ENCODE measurements at places on chromosomes 16 and 17. TPM values are rescaled to one million over a fixed set of nuclear protein-coding genes. Genes with fewer than 3 reads are reported as not detected.

DNA sequence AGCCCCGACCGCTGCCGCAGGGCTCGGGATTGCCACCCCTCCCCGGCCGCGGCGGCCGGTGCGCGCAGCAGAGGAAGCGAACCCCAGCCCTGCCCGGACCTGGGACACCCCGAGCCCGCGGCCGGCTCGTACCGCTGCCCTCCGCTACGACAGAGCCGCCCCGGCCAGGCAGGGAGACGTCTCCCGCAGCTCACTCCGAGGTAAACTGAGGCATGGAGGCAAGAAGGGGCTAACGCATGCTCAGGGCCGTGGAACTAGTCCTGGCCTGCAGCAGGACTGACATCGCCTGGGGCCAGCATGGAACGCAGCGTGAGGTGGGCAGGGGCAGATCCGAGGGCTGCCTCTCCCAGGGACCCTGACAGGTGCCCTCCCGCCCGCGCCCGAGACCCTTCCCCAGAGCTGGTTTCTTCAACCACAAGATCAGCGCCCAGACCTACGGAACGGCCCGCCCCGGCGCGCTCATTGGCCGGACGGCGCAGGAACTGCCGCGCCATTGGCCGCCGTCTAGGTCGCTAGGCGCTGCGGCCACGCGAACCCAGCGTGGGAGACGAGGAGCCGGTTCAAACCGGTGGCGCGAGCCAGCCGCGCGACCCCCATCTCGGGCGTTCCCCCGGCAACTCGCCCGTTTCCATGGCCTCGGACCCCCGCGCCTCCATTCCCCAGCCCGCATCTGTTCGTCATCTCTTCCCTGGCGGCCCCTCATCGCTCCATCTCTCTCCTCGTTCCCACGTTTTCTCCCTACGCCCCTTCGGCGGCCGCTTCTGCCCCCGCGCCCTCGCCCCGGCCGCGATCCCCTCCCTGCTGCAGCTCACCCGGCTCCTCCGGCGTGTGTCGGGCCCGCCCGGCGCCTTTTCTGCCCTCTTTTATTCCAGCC is at the start of gene SLC43A2:
Gene SLC43A2 (minus strand): TSS at position 853 of the 874 bp plus-strand sequence. CDS start 960 bp downstream, outside the sequence.
- peak; percentile 83 for DNase-seq

DNA sequence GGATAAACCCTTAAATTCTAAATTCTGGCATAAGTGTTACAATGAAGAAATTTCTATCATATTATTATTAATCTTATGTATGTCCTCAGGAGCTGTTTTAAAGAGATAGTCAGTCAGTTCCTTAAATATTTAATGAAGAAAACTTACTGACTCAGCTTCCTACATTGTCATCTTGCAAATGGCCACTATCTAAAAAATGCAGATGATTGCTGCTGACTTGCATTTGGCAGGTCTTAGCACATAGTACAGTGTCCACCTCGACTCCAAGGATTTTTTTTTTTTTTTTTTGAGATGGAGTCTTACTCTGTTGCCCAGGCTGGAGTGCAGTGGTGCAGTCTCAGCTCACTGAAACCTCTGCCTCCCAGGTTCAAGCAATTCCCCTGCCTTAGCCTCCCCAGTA is 55.1 kb upstream of the CORO6 start:
- no peak for DNase-seq

- DNase-seq, result no peak
Observed at GRCh38 chr17:70750983-70751382, 581.7 kb downstream of the KCNJ2 start.

GRCh38 chr16:48426244-48427141 is 41.3 kb upstream of the SIAH1 start:
- DNase-seq, result no peak

- DNase-seq, result no peak
Observed at GRCh38 chr17:39261286-39261685, 35.5 kb upstream of the STAC2 start.

GRCh38 chr16:10575506-10576130 is 4.8 kb downstream of the EMP2 start:
- DNase-seq, result no peak

- DNase-seq, result no peak
Observed at GRCh38 chr16:17350207-17350606, 120.6 kb downstream of the XYLT1 start.

GRCh38 chr16:57590654-57591085 is 37.8 kb upstream of the ADGRG1 start:
- DNase-seq, result no peak

DNA sequence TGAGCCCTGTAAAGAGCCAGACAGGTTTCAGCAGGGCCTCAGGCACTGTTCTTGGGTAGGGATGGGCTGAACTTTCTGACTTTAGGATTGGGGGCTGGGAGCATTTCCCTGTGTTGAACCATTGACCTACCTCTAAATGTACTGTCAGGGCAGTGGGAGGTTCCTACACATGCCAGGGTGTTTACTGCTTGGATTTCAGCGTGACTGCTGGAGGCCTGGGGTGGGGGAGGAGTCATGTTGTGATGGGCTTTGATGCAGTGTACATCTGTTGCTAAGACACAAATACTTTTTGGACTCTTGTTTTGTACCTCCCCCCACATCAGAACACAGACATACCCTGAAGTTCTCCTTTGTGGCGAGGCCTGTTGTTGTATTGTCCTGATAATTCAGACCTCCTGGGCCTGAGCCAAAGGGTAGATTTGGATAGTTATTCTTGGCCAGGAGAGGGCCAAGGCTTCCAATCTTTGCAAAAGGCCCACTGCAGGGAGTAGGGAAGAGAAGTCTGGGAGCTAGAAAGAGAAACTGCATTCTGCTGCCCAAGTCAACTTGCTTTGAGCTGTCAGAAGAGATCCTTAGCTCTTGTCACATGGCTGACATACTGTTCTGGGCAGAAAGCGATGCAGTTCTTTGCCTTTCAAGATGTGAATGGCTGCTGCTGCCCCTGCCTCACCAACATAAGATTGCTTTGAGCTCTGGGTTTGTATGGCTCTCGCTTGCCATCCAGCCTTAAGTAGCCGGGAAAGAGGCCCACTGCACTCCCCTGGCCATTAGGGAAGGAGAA is 3.7 kb downstream of the NFE2L1 start:
- DNase-seq, result peak; percentile 79

- no peak for DNase-seq
Observed at GRCh38 chr16:90050969-90051368, 26.2 kb downstream of the PRDM7 start.

DNA sequence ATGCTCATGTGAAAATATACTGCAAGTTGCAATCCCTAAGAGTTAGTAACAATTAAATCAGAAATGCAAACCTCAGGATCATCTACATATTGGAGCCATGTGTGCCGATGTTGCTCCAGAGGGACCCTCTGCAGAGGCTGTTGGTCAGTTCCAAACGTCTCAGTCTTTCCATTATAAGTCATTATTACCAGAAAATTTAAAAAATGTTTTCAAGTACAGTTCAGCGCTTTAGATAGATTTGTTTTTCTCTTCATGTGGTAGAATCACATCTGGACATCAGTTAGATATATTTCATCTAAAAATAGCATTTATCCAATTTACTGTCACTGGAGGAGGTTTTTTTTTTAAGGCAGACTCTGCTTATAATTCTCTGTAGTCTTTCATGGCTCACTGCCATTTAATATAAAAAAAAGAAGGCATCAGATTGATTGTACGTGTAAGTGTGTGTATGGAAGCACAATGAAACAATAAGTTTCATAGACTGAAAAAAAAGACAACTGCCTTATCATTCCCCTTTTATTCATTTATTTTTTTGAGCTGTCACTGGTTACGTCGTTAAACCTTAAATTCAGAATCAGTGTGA is 46.1 kb upstream of the MARCHF10 start:
- no peak for DNase-seq

DNA sequence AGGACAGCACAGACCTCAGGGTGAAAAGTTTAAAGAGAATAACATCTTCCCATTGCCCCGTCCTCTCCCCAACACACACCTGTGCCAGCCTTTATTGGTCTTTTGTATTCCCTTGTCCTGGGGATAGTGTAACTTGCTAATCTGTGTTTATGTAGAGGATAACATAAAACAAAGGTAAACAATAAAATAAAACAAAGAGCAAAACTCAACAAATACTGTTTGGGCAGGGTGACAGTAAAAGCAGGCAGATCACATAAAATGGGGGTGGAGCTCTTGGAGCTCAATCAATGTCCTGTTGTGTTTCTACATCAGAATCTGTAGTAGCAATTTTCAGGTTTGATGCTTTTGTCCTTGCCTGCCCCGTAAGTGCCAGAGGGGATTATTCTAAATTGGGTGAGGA is 1939.7 kb downstream of the TP53TG3F start:
- DNase-seq, result no peak

- DNase-seq, result no peak
Observed at GRCh38 chr16:77657016-77657415, 65.3 kb upstream of the NUDT7 start.

- DNase-seq, result no peak
Observed at GRCh38 chr16:67208154-67208896, 9.4 kb downstream of the ELMO3 start.

GRCh38 chr16:29009050-29009837 is 24.4 kb downstream of the LAT start:
- no peak for DNase-seq

DNA sequence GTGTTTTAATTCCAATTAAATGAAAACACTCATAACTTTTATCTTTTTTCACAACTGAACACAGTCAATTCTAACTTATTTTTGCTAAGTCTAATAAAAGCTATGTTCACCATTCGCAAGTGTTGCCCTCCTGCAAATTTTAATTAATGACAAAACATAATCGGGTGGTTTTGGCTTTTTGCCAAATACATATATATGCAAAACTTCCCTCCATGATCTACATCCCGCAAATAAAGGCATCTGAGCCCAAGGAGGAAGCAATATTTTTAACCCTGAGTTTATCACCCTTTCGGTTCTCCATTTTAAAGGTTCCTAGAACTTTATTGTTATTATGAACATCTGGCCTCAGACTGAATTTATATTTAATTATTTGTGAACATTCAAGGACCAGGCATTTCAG is 507.9 kb downstream of the CDH13 start:
- no peak for DNase-seq

GRCh38 chr17:58120195-58120822 is 27.9 kb upstream of the OR4D1 start:
- DNase-seq, result peak; percentile 42

GRCh38 chr16:57643910-57644309 is 15.5 kb downstream of the ADGRG1 start:
- no peak for DNase-seq

DNA sequence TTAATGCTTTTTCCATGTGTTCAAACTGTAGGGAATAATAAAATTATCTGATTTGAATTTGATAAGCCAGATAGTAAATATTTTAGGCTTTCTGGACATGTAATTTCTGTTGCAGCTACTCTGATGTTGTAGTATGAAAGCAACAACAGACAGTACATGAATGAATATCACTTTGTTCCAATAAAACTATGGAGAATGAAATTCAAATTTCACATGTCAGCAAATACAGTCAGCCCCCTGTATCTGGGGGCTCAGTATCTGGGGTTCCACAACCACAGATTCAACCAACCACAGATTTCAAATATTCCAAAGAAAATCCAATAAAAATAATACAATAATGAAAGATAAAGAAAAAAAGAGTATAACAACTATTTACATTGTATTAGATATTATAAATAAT is 8.2 kb upstream of the CLTC start:
- no peak for DNase-seq

GRCh38 chr17:55224746-55225145 is 40.0 kb upstream of the HLF start:
- DNase-seq, result no peak

DNA sequence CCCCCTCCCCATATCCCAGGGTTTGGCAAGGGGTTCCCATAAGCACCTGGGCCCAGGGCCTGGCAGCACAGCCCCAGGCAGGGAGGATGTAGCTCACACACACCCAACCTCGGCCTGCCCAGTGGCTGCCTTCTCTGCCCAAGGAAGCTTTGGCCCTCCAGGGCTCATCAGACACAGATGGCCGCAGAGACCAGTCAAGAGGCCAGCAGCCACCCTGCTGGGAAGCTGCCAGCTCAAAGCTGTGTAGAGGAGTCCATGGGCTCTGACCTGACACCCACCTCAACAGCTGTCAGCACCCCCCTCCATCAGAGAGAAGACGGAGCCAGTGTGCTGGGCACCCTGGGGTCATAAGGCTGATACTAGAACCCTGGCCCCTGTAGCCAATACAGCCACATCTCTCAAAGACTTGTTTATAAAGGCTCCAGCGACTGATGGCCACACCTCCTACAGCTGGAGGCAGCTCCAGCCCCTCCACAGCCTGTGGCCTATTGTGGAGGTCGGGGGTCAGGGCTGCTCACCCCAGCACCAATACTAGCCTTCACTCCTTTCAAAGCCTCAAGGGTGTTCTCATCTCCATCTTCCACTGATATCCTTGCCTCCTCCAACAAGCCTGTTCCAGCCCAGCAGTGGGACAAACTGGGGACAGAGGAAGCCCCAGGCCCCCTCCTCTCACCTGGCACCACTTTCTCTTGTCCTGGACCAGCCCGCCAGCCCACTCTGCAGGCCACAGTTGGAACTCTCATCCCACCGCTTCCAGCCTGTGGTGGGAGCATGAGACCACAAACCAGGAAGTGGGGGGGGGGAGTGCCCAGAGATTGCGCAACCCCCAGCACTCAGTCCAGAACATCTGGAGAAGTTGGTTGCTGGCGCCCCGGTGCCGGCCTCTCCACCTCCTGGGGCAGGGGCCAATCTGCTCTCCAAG is 2.2 kb upstream of the MPG start:
- DNase-seq, result peak; percentile 84

TBC1D3K gene
- total RNA-seq, result not detected

C17orf100 gene
- total RNA-seq, result 0.63 TPM

SHCBP1 gene
- 0.76 TPM for total RNA-seq

KIF2B gene
- not detected for total RNA-seq

TBC1D3L gene
- total RNA-seq, result 5.3 TPM

NOB1 gene
- total RNA-seq, result 16.5 TPM

TBC1D26 gene
- not detected for total RNA-seq

AGRP gene
- total RNA-seq, result not detected

LRRC75A gene
- total RNA-seq, result 0.91 TPM

Measured in left cardiac atrium (tissue), 4 donors.